ENCODE measurements at places on chromosomes 1 and 21.

DNA sequence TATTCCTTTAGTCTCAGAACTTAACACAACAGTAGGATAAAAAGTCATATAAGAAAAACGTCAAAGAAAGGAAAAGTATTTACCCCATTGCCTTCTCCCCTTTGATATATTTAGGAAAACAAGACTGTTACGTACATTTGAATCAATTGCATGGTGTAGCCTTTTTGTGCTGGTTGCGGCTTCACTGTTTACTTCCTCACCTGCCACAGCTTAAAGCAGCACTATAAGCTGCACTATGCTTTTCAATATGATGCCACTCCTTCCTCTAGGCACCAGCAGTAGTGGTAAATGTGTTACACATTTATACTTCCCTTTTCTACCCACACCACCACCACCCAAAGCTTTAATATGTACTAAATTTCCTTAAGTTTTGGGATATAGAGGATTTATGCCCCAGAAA is 111.1 kb downstream of the ATP1B1 start:
- DNase-seq = no peak

DNA sequence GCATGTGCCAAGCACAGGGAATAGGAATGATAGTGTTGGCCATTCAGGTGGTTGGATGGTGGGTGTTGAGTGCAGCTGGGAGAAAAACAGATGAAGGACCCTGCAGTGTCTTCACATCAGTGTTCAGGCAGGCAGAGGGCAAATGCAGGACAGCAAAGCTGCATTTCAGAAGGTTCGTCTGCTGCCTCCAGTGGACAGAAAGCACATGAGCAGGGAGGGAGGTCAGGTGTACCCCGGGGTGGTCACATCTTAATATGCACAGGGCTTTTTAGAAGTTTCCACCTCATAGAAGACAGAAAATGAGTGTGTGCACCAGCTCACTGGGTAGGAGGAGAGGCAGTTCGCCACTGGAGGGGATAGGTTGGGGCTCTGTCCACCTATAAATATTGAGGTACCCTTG is 184.9 kb downstream of the SLC35F3 start:
- DNase-seq = no peak

- no peak for DNase-seq
These were observed 8.3 kb upstream of the KIAA0040 start for GRCh38 chr1:175200678-175201521.

DNA sequence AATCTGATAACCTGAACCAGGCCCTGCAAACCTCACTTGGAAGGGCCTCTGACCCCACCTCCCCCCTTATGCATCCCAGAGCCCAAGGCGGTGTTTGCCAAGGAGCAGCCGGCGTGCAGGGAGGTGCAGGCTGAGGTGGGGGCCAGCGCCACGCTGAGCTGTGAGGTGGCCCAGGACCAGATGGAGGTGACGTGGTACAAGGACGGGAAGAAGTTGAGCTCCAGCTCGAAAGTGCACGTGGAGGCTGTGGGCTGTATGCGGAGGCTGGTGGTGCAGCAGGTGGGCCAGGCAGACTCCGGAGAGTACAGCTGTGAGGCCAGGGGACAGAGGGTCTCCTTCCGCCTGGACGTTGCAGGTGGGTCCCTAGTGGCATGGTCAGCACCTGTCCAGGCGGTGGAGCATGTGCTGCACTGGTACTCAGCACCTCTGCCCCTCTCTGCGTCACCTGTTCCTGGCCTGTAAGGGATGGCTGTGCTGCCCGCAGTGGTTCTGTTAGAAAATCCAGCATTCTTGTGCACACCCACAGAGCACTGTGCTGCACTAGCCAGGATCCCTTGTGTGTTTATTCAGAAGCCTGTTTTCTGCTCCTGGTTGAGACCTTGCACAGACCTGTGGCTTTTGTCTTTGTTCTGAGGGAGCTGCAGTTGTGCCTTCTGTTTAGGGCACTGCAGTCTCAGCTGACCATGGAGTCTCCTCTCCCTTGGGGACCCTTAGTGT is 11.6 kb downstream of the OBSCN start:
- DNase-seq = no peak

DNA sequence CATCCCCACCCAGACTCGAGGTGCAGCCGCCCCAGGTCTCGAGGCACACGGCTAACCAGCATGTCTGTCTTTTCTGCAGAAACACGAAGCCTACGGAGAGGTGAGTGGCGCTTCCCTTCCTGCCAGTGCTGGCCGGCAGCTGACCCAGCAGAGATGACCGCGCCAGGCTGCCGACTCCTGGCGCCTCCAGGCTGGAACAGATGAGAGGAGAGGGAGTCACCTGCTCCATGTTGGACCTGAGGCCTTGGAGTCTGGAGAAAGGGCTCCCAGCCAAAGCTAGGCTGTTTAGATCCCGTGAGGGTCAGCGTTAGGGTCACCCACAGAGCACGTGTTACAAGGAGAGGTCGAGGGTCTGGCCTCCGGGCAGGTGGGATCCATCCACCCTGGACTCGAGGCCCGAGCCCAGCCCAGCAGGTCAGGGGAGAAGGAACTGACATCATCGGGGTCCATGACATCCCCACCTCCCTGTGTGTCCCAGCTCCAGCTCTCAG is 14.9 kb downstream of the COL6A2 start:
- no peak for DNase-seq

GRCh38 chr1:96588416-96588995 is 133.1 kb upstream of the PTBP2 start:
- no peak for DNase-seq
